Ascending aorta (tissue), 2 donors: ENCODE measurements at places on chromosomes 4 and X.

- DNase-seq = no peak
Observed at GRCh38 chr4:119526786-119527550, 101.6 kb downstream of the PDE5A start.

DNA sequence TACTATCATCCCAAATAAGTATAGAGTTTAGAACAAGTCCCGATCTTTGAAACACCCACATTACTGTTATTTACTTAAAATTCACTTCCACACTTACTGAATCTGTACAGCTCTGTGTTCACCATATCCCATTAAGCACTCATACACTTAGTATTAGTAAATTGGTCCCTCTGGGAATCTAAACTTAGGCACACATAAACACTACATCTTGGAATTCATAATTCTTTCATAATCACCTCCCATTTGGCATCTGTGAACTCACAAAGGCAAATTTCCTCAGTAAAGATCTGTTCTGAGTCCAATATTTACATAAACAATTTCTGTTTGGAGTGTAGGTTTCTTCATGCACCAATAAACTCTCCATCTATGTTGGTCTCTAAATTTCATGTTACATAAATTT lies 52.6 kb upstream of the PPARGC1A start:
- DNase-seq = no peak

DNA sequence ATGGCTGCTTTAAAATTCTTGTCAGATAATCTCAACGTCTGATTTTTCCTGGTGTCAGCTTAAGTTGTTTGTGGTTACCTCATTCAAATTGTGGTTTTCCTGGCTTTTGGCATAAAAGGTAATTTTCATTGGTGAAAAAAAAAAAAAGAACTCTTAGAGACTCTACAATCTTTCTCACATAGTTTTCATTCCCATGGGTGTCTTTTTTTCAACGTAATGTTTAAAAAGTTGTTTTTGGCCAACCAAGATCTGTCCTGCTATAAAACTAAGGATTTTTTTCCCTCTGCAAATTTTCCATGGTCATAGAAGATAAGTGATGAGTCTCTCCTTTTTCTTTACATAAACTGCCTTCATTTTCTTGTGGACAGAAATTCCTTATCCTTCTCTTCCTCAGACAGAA lies 28.9 kb upstream of the RPS6KA6 start:
- no peak for DNase-seq

- no peak for DNase-seq
Observed at GRCh38 chr4:530017-530781, 31.2 kb downstream of the PIGG start.

GRCh38 chrX:41716222-41716621 lies 7.8 kb upstream of the GPR82 start:
- DNase-seq = no peak

DNA sequence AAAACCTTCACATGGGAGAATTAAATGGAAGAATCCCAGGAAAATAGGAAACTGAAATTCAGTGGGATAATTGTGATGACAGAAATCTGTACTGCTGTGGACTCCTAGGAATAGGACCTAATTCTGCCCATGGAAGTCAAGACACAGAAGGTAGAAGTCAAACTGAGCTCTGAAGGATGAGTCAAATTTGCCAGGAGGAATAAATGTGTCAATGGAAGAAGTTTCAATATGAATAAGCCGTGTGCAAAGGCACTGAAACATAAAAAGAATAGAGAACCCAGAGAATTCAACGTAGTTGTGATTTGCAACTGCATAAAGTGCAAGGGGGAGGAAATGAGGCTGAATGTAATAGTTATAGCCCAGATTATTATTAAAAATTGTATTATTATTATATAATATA lies 11.6 kb downstream of the ENAM start:
- DNase-seq = no peak

GRCh38 chrX:134725103-134725690 lies 66.9 kb upstream of the PLAC1 start:
- no peak for DNase-seq

GRCh38 chrX:122512561-122513072 lies 671.5 kb upstream of the GRIA3 start:
- no peak for DNase-seq

GRCh38 chr4:21469438-21470300 lies 478.9 kb downstream of the KCNIP4 start:
- no peak for DNase-seq

DNA sequence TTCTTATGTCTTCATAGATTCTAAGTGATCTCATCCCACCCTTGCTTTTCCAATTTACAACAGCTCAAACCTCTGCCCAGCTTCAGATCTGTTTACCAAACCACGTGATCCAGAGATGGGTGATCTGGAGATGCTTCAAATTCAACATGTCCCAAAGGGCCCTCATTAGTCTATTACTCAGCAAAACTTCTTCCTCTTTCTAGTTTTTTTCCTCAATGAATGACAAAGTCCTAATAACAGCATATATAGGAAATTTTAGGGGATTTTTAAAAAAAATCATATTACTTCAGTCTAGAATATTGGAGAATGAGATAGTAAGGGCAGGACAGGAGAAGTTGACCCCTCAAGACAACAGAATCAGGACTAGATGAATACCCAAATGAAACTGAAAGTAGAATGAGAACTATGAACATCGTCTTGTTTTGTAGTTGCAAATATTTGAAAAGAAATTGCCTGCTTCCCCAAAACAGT lies 127.1 kb downstream of the CFAP299 start:
- DNase-seq = no peak

GRCh38 chrX:104806346-104806745 lies 240.3 kb downstream of the IL1RAPL2 start:
- DNase-seq = no peak

GRCh38 chr4:147378780-147379179 lies 102.1 kb upstream of the EDNRA start:
- no peak for DNase-seq

DNA sequence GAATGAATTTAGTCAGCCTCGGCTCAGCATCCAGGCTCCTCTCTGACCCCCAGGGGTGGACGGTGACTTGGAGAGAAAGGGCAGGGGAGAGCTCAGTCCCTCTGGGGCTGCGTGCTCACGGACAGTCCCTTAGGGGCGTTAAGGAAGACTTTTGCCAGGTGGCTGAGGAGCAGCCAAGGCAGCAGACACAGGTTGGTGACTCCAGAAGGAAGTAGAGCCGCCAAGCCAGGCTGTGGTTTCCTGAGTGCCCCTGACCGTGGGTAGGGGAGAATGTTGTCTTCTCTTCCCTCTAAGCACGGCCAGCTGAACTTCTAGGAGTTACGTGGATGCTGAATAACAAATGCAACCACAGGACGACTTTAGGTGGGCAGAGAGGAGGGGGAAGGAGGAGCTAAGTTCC lies 91.0 kb upstream of the MTM1 start:
- no peak for DNase-seq

DNA sequence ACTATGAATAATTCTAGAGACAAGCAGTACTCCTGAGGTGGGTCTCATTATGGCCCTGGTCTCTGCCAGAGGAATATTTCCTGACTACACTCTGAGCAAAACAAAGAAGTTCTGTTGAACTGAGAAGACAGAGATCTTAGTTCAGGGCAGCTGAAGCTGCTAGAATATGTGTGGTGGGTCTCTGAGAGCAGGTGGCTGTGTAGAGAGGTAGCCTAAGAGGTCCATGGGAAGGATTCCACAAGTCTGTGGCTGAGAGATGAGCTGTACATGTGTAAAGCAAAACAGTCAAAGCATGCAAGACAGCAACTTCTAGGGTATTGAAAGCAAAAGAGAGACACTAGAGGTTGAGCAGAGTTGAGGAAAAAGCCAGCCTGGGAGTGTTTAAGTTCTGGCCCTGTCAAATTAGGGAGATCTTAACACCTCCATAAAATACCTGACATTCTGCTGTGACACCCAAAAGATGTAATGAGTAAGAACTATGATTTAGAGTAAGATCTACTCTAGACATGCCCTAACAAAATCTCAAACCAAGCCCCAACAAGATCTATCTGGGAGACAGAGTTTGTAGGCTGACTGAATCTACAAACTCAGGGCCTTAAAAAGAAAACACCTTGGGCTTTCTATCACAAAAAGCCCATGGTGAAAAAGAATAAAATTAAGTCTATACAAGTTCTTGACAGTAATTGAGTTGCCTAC lies 274.4 kb downstream of the BANK1 start:
- no peak for DNase-seq

- DNase-seq = no peak
Observed at GRCh38 chrX:134908356-134908755, 82.4 kb upstream of the SMIM10 start.

DNA sequence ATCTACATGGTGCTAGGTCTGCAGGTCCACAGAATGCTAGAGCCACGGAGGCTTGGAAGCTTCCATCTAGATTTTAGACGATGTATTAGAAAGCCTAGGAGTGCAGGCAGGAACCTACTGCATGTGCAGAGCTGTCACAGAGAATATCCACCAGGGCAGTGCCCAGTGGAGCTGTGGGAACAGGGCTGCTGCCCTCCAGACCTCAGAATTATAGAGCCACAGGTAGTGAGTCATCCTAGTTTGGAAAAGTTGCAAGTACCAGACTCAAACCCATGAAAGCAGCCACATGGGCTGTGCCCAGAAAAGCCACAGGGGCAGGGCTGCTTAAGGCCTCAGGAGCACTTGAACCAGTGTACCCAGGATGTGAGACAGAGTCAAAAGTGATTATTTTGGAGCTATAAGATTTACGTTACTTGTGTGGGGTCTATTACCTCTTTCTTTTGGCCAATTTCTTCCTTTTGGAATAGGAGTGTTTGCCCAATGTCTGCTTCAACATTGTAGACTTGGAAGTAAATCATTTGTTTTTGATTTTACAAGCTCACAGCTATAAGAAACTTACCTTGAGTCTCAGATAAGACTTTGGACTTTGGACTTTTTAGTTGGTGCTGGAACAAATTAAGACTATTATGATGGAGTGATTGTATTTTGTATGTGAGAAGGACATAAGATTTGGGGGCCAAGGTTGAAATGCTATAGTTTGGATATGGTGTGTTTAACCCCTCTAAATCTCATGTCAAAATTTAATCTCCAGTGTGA lies 143.5 kb upstream of the CHRDL1 start:
- no peak for DNase-seq
